Left colon (tissue), 2 donors: ENCODE measurements at places on chromosomes 12 and 14.
A peak's percentile ranks its signal among the peaks of the same experiment; 100 is the strongest.

DNA sequence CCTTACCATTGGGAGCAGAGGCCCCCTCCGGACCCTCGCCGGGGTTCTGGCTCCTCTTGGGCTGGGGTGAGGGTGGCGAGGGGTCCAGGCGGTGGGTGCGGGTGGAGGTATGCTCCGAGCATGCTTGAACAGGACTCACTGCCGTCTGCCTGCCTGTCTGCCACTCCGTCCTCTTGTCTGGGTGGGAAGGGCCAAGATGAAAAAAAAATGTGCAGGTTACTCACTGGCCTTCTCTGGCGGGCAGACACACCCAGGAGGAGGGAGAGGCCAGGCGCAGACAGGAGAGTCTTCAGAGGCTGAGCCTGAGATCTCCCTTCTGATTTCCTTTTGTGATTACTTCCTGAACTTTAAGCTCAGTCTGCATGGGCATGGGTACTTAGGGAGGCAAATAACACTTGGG is 76.1 kb downstream of the STON2 start:
- peak; percentile 74 for DNase-seq

DNA sequence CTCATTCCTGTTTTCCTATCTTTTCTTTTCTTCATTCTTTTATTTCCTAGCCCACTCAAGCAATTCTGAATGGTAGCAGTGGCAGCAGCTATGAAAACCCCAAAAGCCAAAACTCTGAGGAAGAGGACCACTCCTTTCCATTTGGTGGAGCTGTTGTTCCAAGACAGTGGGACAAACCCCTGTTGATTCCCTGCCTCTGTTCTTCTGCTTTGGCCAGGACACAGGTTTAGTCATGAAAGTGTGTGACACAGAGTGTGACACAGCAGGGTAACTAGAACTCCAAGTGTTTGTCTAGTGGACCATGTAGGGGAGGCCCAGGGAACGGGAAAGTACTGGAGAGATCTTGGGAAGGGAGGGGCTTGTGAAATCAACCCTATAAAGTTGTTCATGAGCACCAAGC is 71.1 kb downstream of the PTCSC3 start:
- no peak for DNase-seq

DNA sequence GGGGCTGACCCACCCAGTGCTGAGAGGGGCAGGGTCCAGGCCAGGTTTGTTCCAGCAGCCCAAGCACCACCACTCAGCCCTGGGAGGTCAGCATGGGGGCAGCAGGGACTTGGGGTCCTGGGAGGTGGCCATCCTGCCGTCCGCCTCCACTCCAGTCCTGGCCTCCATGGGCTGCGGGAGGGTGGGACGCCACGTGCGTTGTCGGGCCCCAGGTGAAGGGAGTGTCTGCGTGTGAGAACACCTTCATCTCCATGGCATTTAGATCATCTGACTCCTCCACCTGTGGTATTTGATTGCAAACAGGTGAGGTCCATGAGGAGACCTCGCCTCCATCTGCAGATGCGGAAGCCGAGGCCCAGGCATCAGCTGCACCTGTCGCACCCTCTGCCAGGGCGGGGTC is 44.1 kb downstream of the FBRSL1 start:
- DNase-seq = no peak

- no peak for DNase-seq
Observed at GRCh38 chr14:106268013-106268727, 741.8 kb downstream of the TMEM121 start.

DNA sequence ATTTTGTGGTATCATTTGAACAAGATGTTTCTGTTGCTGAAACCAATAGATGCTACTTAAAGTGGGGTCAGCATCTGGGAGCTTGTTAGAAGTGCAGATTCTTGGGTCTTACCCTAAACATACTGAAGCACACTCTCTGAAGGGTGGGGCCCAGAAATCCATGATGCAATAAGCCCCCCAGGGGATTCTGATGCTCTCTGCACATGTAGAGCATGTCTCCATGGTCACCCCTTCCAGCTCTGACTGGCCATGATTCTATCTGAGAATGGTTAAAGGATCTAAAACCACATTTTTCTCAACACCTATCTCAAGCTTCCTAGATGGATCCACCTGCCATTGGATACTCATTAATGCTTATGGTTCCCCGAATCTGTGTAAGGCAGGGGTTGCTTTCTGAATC is 20.4 kb downstream of the JDP2 start:
- DNase-seq = no peak

DNA sequence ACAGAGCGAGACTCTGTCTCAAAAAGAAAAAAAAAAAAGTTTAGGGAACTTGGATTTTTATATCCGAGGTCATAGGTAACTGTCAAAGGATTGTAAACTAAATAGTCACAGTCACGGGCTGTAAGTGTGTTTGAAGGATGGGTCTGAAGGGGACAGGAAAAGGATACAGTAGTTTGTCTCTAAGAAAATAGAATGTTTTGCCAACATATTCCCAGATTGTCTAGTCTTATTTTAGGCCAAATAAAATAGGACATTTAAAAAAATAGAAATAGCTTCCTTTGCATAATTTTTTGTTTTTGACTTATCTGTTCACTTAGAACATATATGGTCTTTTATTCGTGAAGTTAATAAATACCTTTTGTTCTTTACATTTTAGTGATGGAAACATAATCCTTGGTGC is 24.2 kb upstream of the REP15 start:
- DNase-seq = no peak

DNA sequence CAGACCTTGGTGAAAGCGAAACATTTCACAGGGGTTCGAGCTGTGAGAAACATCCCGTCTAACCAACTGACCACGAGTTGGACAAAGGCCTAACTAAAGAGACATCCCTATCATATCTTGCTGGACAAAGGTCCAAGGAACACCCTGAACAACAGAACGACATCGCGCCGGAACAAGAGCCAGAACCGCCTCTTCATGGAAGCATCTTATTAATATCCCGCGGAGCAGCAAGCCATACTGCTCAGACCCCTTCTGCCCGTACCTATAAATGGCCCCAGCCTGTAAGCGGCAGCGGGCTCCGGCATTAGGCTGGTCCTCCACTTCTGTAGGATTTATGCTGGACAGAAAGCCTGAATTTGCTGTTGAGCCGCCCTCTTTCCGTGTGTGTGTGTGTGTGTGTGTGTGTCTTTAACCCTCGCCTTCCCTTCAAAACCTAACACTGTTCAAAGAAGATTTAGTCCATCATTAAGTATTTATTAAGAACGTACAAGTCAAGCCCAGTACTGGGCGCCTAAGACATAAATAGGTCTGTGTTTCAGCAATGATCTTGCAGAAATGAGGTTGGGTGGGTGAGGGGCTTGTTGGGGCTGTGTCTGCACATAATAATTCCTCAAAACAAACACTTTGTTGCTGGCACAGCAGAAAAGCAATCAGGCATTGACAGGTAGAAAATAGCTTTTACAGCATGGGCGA is 1.9 kb downstream of the SLC6A15 start:
- DNase-seq = no peak

GRCh38 chr12:120774169-120774916 is 48.7 kb downstream of the ACADS start:
- no peak for DNase-seq

- no peak for DNase-seq
Observed at GRCh38 chr14:76977793-76978720, 50.5 kb downstream of the IRF2BPL start.

- DNase-seq = no peak
Observed at GRCh38 chr12:23704992-23705943, 244.2 kb downstream of the SOX5 start.

DNA sequence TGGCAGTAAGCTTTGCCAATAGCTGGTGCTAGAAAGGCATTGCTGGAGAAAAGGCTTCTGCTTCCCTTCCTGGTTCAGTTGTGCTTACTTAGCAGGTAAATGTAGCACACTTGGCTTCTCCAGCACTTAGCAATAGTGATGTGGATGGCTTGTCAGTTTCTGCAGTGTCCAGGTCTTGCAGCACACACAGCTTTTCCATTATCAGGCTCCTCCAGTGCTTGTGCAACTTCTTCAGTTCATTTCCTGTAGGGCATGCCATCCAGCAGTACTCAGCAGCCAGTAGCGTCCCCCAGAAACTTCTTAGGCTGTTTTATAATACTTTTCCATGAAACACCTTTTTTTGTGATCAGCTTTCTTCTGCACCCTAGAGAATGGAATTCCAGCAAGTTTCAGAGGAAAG is 154.6 kb downstream of the SLC6A15 start:
- no peak for DNase-seq
